Neural crest cell (in vitro differentiated cells): ENCODE measurements at places on chromosomes 4 and X.

GRCh38 chr4:52071791-52072546, 20.9 kb downstream of the SPATA18 start:
- no peak for DNase-seq

GRCh38 chr4:118742050-118742449, 56.9 kb downstream of the METTL14 start:
- DNase-seq: no peak

- DNase-seq: no peak
Observed at GRCh38 chr4:106063009-106063408, 167.7 kb downstream of the NPNT start.

GRCh38 chr4:1717129-1718094, 3.7 kb downstream of the TMEM129 start:
- DNase-seq: no peak

- no peak for DNase-seq
Observed at GRCh38 chrX:46823481-46823880, 13.4 kb upstream of the RP2 start.

GRCh38 chr4:158176108-158176507, 3.3 kb upstream of the GASK1B start:
- no peak for DNase-seq

DNA sequence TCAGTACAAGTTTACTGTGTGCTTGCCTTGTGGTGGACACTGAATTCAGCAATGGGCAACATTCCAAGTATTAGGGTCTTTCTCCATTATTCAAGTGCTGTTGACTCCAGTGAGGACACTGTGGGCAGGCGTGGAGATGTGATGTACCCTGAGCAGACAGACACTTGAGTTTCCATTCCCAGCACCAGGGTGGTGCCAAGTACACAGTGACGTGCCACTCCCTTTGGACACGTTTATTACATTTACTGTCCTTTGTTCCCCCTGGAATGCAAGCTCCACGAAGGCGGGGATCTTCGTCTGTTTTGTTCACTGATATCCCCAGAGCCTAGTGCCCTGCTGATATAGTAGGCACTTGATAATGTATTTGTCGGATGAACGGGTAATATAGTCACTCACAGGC, 130.6 kb upstream of the STX18 start:
- DNase-seq: no peak

DNA sequence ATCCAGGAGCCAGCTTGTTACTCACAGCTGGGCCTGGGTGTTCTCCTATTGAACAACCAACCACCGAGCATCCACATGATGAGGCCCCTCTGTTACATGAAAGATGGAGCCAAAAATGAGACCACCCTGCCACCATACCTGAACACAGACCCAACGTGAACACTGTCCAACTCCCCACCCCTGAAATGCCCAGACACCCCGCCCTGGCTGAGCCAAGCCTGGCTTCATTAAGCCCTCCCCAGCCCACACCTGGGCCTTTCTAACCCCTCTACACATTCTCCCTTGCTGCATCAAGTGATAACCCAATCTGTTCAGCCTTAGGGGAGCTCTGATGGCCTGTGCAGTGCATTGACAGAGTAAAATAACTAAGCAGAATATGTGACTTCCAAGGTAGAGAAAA, 80.7 kb downstream of the EVC start:
- no peak for DNase-seq

GRCh38 chr4:18593297-18594002, 571.9 kb upstream of the LCORL start:
- DNase-seq: peak; percentile 50

- DNase-seq: no peak
Observed at GRCh38 chrX:46311581-46312120, 233.6 kb downstream of the ZNF674 start.

DNA sequence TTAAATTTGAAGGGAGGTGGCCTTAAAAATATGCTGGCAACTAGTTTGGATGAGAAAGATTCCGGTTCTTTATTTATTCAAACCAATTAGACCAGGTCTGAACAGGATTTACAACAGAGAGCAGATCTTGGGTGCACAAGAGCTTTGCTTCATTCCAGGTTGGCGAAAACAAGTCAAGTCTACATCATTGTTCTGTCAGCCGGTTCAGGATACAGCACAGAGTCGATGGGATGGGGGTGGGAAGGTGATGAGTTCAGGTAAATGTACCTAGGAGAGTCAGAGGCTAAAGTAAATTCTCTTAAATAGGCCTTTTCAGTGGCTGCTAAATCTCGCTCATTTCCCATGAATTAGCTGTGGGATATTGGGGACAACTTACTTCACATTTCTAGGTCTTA, 882 bp upstream of the STIM2 start:
- no peak for DNase-seq

GRCh38 chrX:46554942-46555341, 9.7 kb upstream of the ZNF674 start:
- no peak for DNase-seq

DNA sequence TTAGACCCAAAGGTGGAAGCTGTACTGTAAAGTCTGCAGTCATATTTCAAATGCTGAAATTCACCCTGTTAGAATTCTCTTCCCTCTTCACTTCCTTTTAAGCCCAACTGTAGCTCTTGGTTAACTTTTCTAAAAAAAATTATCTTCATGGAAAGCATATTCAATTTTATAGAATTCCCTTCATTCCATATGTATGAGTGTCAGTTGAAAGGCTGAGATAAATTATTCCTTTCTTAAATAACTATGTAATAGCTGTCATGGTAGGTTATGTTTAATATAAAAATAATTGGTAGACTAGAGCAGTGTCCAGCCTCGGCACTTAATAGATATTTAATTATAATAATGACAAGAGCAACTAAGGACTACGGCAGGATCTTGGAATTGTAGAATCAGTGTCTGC, 16.8 kb upstream of the ARSH start:
- DNase-seq: no peak

DNA sequence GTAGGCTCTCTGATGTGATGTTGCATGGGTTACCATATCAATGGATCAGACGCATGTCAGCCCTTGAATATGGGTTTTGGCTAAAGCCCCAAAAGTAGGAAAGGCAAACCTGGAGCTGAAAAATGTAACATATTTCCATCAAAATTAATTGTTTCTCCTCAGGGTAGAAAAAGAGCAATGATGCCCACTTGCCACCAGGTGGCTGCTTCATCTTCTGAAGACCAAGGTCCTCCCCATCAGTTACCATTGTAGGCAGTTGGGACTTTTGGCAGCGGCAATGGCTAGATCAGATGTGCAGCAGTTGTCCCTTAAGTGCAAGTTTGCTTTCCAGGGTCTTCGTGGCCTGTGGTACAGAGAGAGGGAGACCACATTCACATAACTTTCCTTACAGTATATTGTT, 118.2 kb downstream of the NAF1 start:
- no peak for DNase-seq

DNA sequence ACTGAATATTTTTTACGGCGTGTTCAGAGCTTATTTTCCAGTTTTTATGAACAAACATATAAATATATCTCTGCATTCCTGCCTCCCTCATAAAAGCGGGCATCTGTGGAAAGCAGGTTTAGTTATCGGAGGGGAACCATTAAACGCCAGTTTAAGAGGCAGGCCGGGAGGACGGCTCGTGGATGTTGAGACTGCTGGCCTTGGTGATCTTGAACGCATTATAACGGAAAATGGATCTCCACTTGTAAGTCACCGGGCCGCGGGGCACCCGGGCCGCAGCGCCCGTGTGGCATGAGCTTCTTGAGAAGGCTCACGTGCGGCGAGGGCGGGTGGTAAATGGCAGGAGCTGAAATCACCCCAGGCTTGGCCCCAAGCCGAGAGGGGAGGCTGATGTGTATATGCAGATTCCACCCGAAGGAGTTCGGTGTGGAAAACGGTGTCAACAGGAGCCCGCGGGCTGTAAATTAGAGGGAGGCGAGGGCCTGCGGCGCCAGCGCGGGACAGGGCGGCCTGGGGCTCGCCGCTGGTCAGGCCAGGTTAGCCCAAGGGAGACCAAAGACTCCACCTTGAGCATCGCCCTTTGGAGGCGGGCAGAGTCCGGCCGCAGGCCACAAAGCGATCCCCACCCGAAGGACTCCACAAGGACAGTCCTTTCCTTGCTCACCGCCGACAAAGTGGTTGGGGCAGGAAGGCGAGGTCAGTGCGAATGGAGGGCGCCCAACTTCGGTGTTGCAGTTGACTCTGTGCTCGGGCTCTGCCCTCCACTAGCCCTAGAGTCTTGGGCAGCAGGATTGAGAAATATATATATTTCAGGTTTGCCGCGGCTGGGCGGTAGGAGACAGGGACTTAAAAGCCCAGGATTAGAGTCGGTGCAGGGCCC, 1.3 kb upstream of the HAND2 start:
- DNase-seq: no peak

DNA sequence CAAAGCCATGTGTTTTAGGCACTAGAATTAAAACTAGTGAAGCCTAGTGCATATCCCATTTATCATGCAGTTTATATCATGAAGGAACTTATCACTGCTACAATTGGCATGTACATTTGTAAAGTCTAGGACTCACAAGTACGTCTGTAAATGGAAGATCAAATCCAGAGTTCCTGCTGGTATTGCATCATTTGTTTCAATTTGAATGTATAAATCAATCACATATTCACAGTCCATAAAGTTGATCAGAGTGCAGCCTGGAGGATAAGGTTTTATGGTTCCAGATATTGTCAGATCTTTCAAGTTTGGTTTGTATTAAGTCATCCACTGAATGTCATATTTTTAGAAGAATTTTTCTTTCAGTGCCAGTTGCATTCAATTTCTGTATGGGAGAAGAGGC, 32.6 kb upstream of the PDE5A start:
- DNase-seq: no peak

- DNase-seq: no peak
Observed at GRCh38 chr4:129532573-129532972, 436.6 kb downstream of the C4orf33 start.

GRCh38 chrX:3963980-3964379, 250.5 kb upstream of the PRKX start:
- DNase-seq: no peak

GRCh38 chrX:15434205-15434604, 50.0 kb upstream of the VEGFD start:
- DNase-seq: no peak

DNA sequence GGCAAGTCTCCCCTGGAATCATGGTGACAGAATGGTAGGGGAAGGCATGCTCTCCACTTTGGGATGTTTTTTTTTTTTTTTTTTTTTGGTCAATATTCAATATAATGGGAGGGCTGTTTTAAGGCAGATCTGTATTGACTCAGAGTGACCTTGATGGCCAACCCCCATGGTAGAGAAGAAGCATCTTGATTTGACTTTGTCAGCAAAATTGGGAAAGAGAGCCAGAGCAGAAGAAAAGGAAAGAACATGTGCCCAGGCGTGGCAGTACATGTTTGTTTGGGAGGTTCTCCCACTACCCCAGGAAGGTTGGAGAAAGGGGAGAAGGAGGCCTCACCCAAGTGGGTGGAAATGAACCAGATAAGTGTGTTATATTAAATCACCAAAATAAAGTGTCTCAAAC, 62.2 kb upstream of the TBC1D9 start:
- no peak for DNase-seq

- DNase-seq: no peak
Observed at GRCh38 chrX:66677430-66677829, 38.6 kb upstream of the EDA2R start.

GRCh38 chrX:47560179-47560933, 649 bp upstream of the ARAF start:
- no peak for DNase-seq

DNA sequence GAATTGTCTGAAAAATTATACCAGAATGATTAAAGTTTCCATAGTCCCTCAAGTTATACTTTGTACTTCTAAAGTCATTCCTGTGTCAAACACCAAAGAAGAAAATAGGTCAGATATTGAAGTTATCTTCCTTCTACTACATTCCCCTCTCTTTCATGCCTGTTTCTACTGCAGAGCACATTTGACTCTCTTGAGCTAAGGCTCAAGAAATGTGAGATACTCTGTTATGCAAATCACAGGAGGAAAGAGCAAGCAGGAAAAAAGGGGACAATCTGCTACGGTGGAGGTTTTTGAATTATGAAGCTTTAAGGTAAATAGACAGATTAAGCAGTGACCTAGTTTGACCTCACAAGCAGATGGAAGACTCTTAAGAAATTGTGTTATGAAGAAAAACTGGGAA, 198.9 kb upstream of the LDB2 start:
- no peak for DNase-seq

- no peak for DNase-seq
Observed at GRCh38 chrX:15631637-15632036, 30.9 kb upstream of the ACE2 start.

DNA sequence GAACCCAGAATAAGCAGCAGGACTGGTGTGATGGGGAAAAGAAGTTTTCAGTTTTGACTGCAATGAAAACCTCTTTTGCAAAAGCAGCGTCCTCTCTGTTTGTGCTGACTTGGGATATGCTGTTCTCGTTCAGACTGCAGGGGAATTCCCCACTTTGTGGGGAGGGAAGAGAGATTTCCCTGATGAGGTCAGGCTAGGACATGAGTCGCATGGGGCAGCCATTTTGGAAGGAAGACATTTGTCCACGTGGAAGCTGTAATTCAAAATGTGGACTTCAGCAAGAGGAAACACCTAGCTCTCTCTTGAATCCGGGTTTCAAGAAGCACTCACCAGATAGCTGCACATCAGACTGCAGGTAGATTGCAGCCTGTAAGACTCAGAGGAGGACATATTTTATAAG, 39.3 kb downstream of the ING2 start:
- DNase-seq: no peak

DNA sequence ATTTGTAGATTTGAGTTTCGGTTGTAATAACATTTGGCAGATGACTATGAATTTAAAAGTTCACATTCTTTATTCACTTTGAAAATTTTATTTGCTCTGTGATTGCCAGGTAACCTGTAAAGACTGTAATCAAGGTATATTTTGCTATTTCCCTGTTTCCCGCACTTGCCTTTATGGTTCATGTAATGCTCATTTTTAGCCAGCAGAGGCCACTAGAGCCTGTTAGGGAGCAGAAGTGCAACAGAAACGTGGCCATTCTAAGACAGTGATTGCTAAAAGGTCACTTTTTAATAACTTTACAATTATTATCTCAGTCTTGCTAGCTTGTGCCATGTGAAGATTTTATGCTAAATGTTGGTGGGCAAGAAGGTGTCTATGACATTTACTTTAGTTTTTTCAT, 12.4 kb downstream of the YIPF6 start:
- DNase-seq: peak; percentile 44

DNA sequence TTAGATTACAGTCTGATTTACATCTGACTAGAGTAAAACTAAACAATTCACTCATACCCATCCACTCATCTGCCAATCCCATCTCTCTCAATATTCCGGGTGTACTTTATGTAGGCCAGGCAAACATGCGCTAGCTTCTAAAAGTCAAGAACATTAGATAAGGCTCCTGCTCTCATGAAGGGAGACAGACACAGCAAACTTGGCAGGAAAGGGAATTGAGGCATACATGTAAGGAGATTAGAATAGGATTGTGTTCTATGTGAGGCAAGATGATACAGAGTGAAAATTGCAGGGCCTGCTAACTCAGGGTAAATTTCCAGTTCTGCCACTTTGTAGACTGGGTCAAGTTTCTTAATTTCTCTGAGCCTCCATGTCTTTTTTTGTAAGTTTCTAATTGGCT, 135.8 kb downstream of the CDS1 start:
- no peak for DNase-seq

GRCh38 chrX:45347877-45348276, 147.2 kb upstream of the DIPK2B start:
- DNase-seq: no peak

GRCh38 chr4:129394635-129395034, 298.7 kb downstream of the C4orf33 start:
- no peak for DNase-seq
